Mesendoderm (in vitro differentiated cells): ENCODE measurements at places on chromosomes 16 and 17.

GRCh38 chr16:1177750-1178149, 24.8 kb downstream of the CACNA1H start:
- H3K4me3 ChIP-seq = no peak overlapping the region
- no peak overlapping the region for H3K27ac ChIP-seq
- no peaks in the 10 kb centered on the region for H3K36me3 ChIP-seq
- no peak for DNase-seq

DNA sequence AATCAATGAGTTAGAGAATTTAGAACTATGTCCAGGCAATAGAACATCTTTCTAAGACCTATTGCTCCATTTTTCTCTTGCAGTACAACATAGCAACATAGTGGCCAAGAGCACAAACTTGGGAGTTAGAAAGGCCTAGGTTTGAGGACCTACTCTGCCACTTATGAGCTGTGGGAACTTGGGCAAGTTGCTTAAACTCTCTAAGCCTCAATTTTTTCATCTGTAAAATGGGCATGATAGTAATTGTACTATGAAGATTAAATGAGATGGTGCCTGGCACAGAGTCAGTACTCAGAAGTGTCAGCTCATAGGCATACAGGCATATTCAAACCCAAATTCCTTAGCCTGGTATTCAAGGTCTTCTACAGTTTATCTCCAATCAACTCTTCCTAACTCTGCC, 25.1 kb downstream of the IRX5 start:
- DNase-seq = no peak
- H3K4me3 ChIP-seq = no peak overlapping the region

DNA sequence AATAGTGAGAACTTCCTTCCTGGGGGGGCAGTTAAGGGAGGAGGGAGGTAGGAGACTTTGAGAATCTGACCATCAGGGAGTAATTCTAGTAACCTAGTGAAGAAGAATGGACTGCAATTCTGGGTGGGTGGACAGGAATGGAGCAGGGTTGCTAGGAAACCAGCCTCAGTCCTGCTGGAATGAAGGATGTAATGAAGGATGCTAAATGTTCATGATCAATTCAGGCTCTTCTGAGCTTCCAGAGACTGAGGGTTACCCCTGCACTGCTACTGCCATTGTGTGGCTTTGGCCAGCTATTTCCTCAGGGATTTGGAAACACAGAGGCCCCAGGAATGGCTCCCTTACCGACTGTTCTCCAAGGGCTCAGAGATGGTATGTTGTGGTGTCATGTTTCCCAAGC, 116.4 kb downstream of the UTP18 start:
- DNase-seq = no peak
- H3K36me3 ChIP-seq = no peaks in the 10 kb centered on the region
- H3K27ac ChIP-seq = no peak overlapping the region
- no peaks in the 10 kb centered on the region for H3K27me3 ChIP-seq

DNA sequence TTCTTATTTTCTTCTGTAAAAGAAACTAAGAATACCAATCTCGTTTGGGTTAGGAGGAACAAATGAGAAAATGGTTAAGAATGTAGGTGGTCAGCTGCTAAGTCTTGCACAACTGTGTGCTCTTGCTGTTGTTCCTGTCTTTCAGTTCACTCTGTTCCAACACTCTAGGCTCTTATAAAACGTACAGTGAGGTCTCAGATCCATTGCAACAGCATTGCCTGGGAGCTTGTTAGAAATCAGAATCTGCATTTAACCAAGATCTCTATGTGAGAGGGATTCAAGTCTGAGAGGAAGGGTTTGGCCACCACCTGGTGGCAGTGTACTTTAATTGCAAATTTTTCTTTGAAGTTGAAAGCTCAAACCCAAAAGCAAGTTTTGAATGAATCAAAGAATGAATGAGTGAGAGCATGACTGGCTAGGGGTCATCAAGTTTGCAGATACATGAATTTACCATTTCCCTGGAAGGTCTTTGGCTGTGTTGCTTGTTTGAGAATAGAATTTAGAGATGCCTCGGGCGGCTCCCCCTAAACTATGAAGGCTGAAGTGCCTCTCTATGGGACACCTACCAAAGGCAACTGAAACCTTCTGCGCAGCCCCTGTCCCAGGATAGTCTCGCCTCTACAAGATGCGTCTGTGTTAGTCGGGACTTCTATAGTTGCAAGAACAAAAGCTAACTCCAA, 2.5 kb downstream of the ALOX15B start:
- no peak overlapping the region for H3K4me3 ChIP-seq
- no peaks in the 10 kb centered on the region for H3K27me3 ChIP-seq
- H3K27ac ChIP-seq = no peak overlapping the region
- no peaks in the 10 kb centered on the region for H3K4me1 ChIP-seq

- no peak overlapping the region for H3K4me3 ChIP-seq
- H3K27ac ChIP-seq = no peak overlapping the region
- no peaks in the 10 kb centered on the region for H3K36me3 ChIP-seq
- peak; percentile 77 for DNase-seq
- H3K27me3 ChIP-seq = no peaks in the 10 kb centered on the region
- H3K4me1 ChIP-seq = peaks cover under 1% of the 10 kb centered on the region
Observed at GRCh38 chr16:83813823-83814658, 6.3 kb downstream of the HSBP1 start.

DNA sequence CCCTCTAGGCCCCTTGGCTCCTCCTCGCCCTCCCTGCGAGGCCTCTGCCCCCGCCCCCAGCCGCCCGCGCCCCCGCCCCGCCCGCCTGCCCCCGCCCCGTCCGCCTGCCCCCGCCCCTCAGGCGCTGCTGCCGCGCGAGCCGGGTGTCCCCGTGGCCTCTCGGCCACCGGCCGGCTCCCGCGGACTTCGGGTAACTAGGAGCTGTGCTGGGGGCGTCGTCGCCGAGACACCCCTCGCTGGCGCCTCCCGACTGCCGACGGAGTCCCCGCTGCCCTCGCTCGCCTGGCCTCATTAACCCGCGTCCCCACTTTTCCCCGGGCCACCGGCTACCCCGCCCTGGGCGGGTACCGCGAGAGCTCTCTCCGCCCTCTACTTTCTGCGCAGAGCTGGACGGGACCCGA, at the start of gene TLCD1:
TLCD1 (minus strand) TSS at position 8 of the 401 bp plus-strand sequence. CDS start 136 bp downstream, outside the sequence.
- no peaks in the 10 kb centered on the region for H3K27me3 ChIP-seq
- DNase-seq = peak; percentile 80
- H3K27ac ChIP-seq = peak within 1 kb of the TSS; percentile 96
- peak within 1 kb of the TSS; percentile 63 for H3K4me3 ChIP-seq
- no peaks in the 10 kb centered on the region for H3K4me1 ChIP-seq

- H3K4me1 ChIP-seq = peaks cover 11% of the 10 kb centered on the region
- H3K27ac ChIP-seq = no peak within 1 kb of the TSS
- H3K36me3 ChIP-seq = no peaks in the 10 kb centered on the region
Observed at GRCh38 chr17:29622337-29623282, at the start of gene CORO6. TSS of gene CORO6 (minus strand) at chr17:29622912. CDS start at chr17:29621421, 1,491 bp downstream.

DNA sequence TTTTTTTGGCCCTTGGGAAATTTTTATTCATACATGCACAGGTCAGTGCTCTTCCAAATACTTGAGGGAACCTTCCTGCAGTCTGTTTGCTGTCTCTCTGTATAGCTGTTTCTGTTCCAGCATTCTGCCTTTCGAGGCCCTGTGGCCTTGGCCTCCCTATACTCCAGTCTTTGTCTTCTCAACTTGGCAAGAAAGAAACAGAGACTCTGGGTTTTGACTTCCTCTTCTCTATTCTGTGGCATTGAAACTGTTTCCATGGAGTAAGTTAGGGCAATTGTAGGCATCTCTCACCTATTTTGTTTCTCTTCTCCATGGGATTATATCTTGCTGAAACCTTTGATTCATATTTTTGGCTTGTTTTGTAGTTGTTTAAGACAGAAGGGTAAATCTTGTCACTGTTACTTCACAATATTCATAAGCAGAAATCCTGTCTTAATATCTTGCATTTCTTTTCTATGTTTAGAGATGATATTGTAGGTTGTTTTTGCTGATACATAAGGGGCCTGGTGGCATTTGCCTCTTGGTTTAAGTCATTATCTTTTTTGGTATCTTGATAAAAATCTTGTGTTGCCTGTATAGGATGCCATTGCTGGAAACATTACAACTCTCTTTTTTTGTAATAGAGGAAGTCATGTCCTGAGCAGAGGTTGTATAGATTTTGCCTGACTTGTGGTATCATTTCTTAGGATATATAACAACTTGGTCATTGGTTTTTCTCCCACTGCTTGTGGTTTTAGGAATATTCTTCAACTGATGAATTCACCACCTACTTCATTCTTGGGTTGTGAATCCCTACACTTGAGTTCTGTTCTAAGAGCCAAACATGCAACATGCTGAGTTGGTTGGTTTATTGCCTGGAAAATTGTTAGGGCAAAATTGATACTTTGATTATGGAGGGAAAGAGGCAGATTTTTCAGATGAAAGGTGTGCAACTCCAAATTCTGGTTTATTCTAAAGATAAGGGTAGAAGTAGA, 168.6 kb downstream of the FTO start:
- no peak overlapping the region for H3K4me3 ChIP-seq
- no peaks in the 10 kb centered on the region for H3K27me3 ChIP-seq
- H3K36me3 ChIP-seq = no peaks in the 10 kb centered on the region
- no peak for DNase-seq
- H3K27ac ChIP-seq = no peak overlapping the region

DNA sequence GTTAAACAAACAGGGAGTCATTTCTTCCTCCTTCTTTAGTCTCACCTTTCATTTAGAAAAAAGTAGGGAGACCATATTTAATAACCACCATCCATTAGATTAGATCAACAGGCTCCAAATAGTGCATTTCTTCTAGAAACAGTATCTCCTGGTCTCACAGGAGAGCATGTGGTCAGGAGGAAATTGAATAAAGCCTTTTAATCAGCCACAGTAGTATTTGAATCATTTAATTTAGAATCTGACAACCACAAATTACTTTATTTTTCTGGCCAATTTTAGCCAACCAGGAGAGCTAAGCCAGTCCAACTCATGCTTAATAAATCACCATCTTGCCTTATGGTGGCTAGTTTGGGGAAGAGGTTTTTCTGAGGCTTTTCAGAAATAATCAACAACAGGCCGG, 26.3 kb upstream of the ZFP90 start:
- no peak overlapping the region for H3K4me3 ChIP-seq
- no peaks in the 10 kb centered on the region for H3K4me1 ChIP-seq
- DNase-seq = no peak
- no peak overlapping the region for H3K27ac ChIP-seq
- no peaks in the 10 kb centered on the region for H3K27me3 ChIP-seq

DNA sequence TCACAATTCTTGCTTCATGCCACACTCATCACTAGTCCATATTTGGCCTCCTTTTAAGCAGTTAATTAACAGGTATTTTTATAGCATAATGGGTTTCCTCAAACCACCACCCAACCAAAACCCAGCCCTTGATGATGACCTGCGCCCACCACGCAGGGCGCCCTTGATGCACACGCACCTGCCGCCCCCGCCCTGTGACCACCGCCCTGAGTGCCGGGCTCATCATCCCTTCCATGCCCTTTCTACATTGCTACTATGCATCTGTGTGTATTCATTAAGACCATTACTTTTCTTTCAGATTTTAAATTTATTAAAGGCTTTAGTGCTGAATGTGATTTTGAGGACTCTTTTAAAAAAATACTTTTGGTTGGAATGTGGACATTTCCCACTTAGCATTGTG, 204.8 kb upstream of the CHMP6 start:
- no peak for DNase-seq
- peaks cover 5% of the 10 kb centered on the region for H3K4me1 ChIP-seq
- no peak overlapping the region for H3K27ac ChIP-seq
- H3K27me3 ChIP-seq = no peaks in the 10 kb centered on the region

DNA sequence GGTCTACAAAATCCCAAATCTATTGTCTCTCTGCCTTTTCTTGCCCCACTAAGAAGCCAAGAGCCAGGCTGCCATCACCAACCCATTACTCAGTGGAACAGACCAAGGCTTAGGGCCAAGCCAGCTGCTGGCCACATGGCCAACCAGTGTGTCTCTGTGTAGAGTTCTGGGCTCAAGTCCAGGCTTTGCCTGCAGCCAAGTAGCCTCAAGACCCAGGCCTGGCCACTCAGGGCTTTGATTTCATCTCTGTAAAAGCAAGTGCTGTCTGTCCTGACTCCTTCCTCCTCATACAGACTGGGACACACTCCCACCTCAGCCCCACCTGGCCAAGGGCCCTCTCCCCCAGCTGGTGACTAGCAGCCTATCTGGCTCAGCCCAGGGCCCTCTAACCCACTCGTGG, 14.6 kb downstream of the SREBF1 start:
- H3K36me3 ChIP-seq = peaks cover 4% of the 10 kb centered on the region
- H3K27ac ChIP-seq = no peak overlapping the region
- H3K4me1 ChIP-seq = peaks cover 20% of the 10 kb centered on the region
- H3K4me3 ChIP-seq = no peak overlapping the region
- no peaks in the 10 kb centered on the region for H3K27me3 ChIP-seq

DNA sequence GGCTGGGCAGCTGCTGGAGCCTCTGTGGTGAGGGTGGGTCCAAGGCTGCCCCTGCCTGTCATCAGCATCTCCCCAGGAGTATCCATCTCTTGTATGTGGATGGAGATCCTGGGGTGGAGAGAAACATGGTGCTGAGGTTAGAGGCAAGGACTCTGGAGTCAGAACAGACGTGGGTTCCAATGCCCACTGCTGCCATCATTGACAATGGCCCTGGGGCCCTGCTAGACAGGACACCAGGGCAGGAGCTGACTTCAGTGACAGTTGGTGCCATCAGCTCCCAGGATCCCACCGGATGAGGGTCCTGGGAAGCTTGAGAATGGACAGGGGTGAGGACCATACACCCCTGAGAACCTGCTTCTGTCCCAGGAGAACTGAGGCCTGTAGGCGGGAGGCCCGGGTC, 15.6 kb downstream of the MYLK3 start:
- no peaks in the 10 kb centered on the region for H3K27me3 ChIP-seq
- H3K4me3 ChIP-seq = no peak overlapping the region
- DNase-seq = no peak
- no peaks in the 10 kb centered on the region for H3K36me3 ChIP-seq
- peaks cover 3% of the 10 kb centered on the region for H3K4me1 ChIP-seq
- no peak overlapping the region for H3K27ac ChIP-seq

DNA sequence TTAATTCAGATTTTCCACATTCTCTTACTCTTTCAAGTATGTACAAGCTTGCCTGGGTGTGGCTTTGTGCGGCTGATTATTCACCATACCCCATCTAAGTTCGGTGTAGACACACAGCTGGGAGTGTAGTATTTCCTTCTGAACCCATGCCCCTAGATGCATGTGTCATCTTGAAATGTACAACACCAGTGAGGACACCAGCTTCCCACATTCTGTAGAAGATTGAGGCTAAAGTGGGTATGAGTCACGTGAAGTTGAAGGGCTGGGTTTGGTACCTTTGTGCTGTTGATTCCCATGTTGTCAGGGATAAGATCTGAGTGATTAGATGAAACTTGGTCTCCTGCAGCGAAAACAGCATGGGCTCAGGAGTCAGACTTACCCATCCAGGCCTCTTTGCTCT, 14.6 kb upstream of the DHX8 start:
- H3K27ac ChIP-seq = no peak overlapping the region
- H3K4me1 ChIP-seq = peaks cover 4% of the 10 kb centered on the region
- no peaks in the 10 kb centered on the region for H3K36me3 ChIP-seq
- no peak overlapping the region for H3K4me3 ChIP-seq
- no peaks in the 10 kb centered on the region for H3K27me3 ChIP-seq
- DNase-seq = peak; percentile 52

- no peak for DNase-seq
- H3K4me3 ChIP-seq = no peak overlapping the region
- H3K27me3 ChIP-seq = no peaks in the 10 kb centered on the region
- H3K4me1 ChIP-seq = no peaks in the 10 kb centered on the region
- H3K27ac ChIP-seq = no peak overlapping the region
- H3K36me3 ChIP-seq = no peaks in the 10 kb centered on the region
Observed at GRCh38 chr16:15897834-15898254, 9.4 kb upstream of the CEP20 start.

GRCh38 chr16:57107321-57107922, 15.0 kb downstream of the CPNE2 start:
- H3K4me3 ChIP-seq = no peak overlapping the region
- no peak for DNase-seq
- H3K4me1 ChIP-seq = no peaks in the 10 kb centered on the region
- H3K36me3 ChIP-seq = no peaks in the 10 kb centered on the region
- no peak overlapping the region for H3K27ac ChIP-seq
